ENCODE measurements at places on chromosomes 6 and 20. TPM values are rescaled to one million over a fixed set of nuclear protein-coding genes. Genes with fewer than 3 reads are reported as not detected.

MUC21 gene
- total RNA-seq, result not detected

EPB41L1 gene
- 70.8 TPM for total RNA-seq

C20orf204 gene
- 0.62 TPM for total RNA-seq

NHSL1 gene
- total RNA-seq, result 2.6 TPM

SLC13A3 gene
- not detected for total RNA-seq

PHACTR3 gene
- not detected for total RNA-seq

ELOVL2 gene
- 6.8 TPM for total RNA-seq

OR2H2 gene
- total RNA-seq, result not detected

SIRPA gene
- 25.7 TPM for total RNA-seq

RAET1L gene
- 0.40 TPM for total RNA-seq

BANF2 gene
- total RNA-seq, result not detected

SYCP2 gene
- 0.50 TPM for total RNA-seq

PLEKHG1 gene
- total RNA-seq, result 0.38 TPM

GABRR1 gene
- total RNA-seq, result not detected

TGM3 gene
- 0.03 TPM for total RNA-seq

KCNG1 gene
- 18.0 TPM for total RNA-seq

IP6K3 gene
- total RNA-seq, result 0.14 TPM

PAK5 gene
- total RNA-seq, result not detected

DEFB127 gene
- total RNA-seq, result not detected

CRISP3 gene
- not detected for total RNA-seq

TSHZ2 gene
- not detected for total RNA-seq

TFAP2D gene
- not detected for total RNA-seq

KCNK17 gene
- not detected for total RNA-seq

SRC gene
- total RNA-seq, result 139 TPM

ARG1 gene
- not detected for total RNA-seq

ZFP64 gene
- 20.3 TPM for total RNA-seq

GATA5 gene
- total RNA-seq, result 0.75 TPM

OR12D3 gene
- total RNA-seq, result not detected

PI16 gene
- total RNA-seq, result not detected

ULBP2 gene
- total RNA-seq, result 4.0 TPM

WFDC5 gene
- total RNA-seq, result not detected

SERPINB1 gene
- total RNA-seq, result 46.3 TPM

SLC22A3 gene
- 41.5 TPM for total RNA-seq

FOXP4 gene
- total RNA-seq, result 24.9 TPM

FOXS1 gene
- 0.52 TPM for total RNA-seq

OXT gene
- not detected for total RNA-seq

SRPK1 gene
- total RNA-seq, result 26.8 TPM

TPD52L1 gene
- 50.6 TPM for total RNA-seq

KIF13A gene
- 20.3 TPM for total RNA-seq

B4GALT5 gene
- 60.1 TPM for total RNA-seq

LPA gene
- total RNA-seq, result 0.02 TPM

C4A gene
- 1.5 TPM for total RNA-seq

MEI4 gene
- total RNA-seq, result not detected

HLA-F gene
- total RNA-seq, result 4.1 TPM

HTR1B gene
- total RNA-seq, result 0.18 TPM

CLPSL1 gene
- not detected for total RNA-seq

MYT1 gene
- 0.30 TPM for total RNA-seq

SPDEF gene
- total RNA-seq, result 2.4 TPM

LRRC1 gene
- 5.1 TPM for total RNA-seq

FRK gene
- 1.2 TPM for total RNA-seq

HSF2 gene
- 5.0 TPM for total RNA-seq

SYNGAP1 gene
- total RNA-seq, result 3.5 TPM

C6orf118 gene
- 0.17 TPM for total RNA-seq

SMIM29 gene
- 31.4 TPM for total RNA-seq

C6orf141 gene
- 19.8 TPM for total RNA-seq
